AG04449 (cell line): ENCODE measurements at places on chromosomes 6 and 20.

DNA sequence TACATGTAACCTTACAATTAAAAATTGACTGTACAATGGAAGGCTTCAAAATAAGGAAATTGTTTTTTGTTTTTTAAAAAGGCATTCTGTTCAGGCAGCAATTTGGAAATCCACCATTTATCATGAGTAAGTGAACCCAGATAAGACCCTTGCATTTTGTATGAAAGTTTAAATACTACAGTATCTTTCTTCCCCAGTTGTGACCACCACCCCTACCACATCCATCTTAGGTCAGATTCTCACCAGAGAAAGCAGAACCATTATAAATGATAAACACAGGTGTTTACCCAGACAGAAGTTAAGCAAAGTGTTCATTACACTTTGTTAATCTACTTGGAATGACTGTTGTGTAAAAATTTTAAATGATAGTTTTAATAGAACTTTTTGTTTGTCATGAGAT, 20.2 kb downstream of the SENP6 start:
- DNase-seq: no peak

DNA sequence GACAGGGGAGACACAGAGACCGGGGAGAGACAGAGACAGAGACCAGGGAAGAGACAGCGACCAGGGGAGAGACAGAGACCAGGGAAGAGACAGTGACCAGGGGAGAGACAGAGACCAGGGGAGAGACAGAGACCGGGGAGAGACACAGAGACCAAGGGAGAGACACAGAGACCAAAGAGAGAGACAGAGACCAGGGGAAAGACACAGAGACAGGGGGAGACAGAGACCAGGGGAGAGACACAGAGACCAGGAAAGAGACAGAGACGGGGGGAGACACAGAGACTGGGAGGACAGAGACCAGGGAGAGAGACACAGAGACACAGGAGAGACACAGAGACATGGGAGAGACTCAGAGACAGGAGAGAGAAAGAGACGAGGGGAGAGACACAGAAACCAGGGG, 43.9 kb downstream of the YTHDF1 start:
- no peak for DNase-seq

DNA sequence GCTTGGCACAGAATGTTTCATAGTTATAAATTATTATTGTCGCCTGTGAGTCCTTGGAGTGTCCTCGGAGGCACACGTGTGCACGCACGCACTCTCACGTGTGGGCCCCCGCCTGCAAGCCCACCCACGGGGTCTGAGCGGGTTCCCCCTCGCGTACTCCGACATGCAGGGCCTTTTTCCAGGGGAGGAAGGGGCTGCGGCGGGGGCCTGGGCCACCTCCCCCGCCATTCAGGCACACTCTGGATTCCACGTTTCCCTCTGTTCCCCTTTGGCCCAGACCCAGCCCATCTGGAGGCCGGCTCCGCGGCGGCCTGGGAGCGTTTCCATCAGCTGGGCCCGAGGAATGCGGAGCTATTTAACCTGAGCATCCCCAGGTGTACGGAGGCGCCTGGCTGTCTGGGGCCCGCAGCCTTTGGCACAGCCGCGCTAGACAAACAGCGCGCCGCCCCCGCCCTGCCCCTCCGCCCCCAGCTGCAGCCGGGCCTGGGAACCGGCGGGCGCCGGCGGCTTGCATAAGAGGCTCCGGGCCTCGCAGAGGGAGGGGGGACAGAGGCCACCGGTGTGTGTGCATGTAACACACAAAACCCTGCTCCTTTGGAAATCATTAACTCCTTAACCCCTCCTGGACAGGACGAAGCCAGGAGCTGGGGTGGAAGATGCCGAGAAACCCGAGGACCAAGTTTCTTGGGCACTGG, 3.3 kb downstream of the ID1 start:
- DNase-seq: no peak

- no peak for DNase-seq
Measured at GRCh38 chr6:138527411-138528088, 28.3 kb upstream of the NHSL1 start.

- no peak for DNase-seq
Measured at GRCh38 chr20:62688855-62689460, 19.7 kb upstream of the NTSR1 start.
